Stimulated activated CD8-positive, alpha-beta memory T cell treated with anti-CD3 and anti-CD28 coated beads, Interleukin-7, amount 100 ng/mL, for 1 hour (primary cell): ENCODE measurements at places on chromosomes 5 and 9.
A peak's percentile ranks its signal among the peaks of the same experiment; 100 is the strongest.

DNA sequence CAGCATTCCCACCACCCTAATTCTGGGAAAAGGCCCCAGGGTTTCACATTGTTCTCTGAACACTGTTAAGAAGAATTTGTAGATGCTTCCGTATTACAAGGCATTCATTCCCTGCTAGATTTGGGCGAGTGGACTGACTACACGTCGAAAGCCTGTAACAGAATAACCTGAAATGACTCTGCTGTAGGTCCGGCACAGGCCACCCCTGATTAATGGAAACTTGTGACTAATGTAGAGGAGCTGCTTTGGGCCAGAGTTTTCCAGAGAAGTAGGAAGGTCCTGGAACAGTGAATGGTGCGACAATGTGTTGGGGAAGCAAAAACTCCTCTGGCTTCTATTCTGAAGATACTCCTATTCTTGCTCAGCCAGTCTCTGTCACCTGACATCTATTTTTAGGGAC is 87.6 kb downstream of the NR3C1 start:
- DNase-seq = no peak

DNA sequence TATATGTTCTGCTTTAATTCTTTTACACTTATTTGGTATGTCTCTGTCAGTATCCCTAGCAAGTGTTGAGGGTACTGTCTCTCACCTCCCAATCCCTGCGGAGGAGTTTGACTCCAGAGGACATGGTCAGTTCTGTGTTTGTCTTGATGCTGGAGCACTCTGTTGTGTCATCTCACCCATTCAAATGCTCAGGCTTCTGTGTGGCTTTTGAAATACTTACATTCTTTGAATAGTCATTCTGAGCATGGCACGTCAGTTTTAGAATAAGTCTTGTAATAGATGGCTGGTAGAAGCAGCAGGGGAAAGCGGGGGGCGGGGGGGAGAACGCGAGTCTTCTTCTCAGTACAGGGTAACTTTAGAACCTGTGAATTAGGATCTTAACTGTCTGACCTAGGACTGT is 12.3 kb downstream of the MAST4 start:
- no peak for DNase-seq

DNA sequence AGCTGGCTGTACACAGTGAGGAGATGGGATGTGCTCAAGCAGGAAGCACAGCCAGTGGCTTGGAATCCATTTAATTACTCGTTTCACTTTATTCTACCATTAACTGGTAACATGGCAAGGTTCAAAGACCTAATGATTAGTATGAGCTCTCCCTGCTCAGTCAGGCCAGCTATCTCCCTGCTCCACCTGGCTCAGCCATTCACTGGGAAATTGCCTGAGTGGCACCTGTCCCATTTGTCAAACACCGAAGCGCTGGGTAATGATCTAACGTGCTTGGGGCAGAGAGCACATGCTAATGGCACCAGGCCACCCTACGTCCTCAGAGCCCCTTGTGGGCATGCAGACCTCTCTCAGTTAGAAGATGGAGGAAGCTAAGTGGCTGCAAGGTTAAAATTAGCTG is 162.2 kb downstream of the TTLL11 start:
- no peak for DNase-seq

DNA sequence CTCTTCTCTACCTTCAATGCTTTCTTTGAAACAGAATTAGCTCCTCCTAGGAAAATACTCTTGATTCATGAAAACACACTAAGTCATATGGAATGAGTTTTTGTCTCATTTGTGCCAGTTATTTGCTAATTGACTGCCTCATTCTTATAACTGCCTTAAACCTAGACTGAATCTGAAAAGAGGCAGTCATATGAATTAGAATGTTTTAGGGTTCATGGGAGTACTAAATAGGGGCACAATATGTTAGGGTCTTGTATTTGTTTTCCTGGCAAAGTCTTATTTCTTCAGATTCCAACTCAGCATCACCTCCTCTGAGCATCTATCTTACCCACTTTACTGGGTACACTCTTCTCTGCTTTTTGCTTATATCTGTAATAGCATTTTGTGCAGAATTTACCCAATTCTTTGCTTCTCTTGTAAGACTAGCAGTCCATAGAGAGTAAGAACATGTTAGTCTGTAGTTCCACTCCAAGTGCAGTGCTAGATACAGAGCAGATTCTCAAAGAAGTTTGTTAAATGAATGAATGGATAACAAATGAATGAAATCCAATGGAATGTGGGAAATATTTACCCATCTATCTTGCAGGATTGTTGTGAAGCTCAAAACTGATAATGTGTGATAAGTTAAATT is 43.9 kb upstream of the ALDH1A1 start:
- no peak for DNase-seq

DNA sequence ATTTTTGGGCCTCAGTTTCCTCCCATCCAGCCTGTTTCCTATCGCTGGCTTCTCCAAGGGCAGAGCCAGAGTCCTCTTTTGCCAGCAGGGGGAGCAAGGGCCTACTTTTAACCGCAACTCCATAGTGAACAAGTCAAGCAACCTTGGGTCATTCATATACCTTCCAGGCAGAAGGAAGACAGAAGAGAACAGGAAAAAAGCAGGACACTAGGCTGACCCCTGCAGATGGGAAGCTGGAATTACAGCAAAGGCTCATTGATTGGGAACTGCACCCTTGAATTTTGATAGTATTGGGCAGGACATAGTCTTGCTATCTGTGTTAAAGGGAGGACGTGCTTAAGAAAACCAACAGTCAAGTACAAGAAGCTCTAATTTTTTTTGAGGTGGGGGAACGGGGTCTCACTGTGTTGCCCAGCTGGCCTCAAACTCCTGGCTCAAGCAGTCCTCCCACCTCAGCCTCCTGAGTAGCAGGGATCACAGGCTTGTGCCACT is 30.1 kb downstream of the QRFP start:
- DNase-seq = peak; percentile 25

DNA sequence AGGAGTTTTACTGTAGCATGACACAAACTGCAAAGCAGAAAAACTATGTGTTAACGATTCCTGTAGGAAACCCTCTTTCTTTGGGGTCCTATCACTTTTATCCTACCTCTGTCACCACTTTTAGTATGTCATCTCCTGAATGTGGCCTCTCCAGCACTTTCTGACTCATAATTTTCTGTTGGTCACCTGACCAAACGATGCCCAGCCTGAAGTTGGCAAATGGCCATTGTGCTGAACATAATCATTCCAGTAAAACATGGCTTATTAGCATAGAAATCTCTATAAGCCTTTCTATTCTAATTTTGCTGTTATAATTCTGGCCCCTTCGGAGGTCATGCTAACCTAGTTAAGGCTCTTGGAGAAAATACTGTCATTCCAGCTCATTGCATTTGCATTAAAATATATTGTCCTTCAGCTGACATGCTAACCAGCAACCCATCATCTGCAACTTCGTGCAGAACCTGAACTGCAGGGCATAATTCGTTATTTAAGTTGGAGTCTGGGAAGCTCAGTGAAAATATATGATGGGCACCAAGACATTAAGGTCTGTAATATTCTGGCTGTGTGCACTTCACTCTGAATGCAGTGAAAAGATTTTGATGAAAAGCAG is 140.3 kb downstream of the NMUR2 start:
- no peak for DNase-seq

GRCh38 chr5:78543292-78543691 is 105.3 kb downstream of the LHFPL2 start:
- no peak for DNase-seq

GRCh38 chr9:127537792-127538191 is 74.3 kb upstream of the STXBP1 start:
- DNase-seq = no peak

DNA sequence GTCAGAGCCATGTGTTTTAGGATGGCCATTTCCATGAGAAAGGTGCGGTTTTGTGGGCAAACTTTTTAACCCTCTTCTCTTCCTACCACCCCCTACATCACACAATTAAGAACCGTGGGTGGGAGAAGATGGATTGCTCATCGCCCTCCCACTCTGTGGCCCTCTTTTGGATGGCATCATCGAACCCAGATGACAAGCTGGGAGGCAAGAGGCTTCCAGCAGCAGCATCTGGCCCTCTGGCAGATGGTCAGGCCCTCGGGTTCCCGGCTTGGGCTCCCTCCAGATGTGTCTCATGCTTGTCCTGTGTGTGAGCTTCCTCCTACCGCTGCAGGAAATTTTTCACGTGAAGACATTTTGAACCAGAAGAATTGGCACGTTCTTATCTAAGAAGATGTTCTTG is 199.9 kb downstream of the EBF1 start:
- no peak for DNase-seq

- no peak for DNase-seq
Measured at GRCh38 chr9:116646661-116647514, 40.2 kb upstream of the TRIM32 start.

GRCh38 chr9:35340046-35340445 is 149.9 kb upstream of the RUSC2 start:
- no peak for DNase-seq
